ENCODE measurements at places on chromosomes 13 and 19. TPM values are rescaled to one million over a fixed set of nuclear protein-coding genes. Genes with fewer than 3 reads are reported as not detected.

Gene PSG6
- polyA plus RNA-seq = not detected

Gene CD70
- polyA plus RNA-seq = not detected

Gene ZNF738
- polyA plus RNA-seq = 37.1 TPM

Gene PCSK4
- polyA plus RNA-seq = 12.6 TPM

Measured in spinal cord (tissue), 10 donors.